H7 (cell line): ENCODE measurements at places on chromosomes 5 and 9. TPM values are rescaled to one million over a fixed set of nuclear protein-coding genes. Genes with fewer than 3 reads are reported as not detected.
A peak's percentile ranks its signal among the peaks of the same experiment; 100 is the strongest.

The LHFPL2 gene
- 28.7 and 33.1 TPM in 2 replicates for total RNA-seq

The NIPSNAP3A gene
- 19.0 and 20.4 TPM in 2 replicates for total RNA-seq

The PRR7 gene
- 11.4 and 12.1 TPM in 2 replicates for total RNA-seq

The PCSK1 gene
- total RNA-seq = 3.1 and 9.2 TPM in 2 replicates

The ZNF367 gene
- 10.0 and 12.3 TPM in 2 replicates for total RNA-seq

The IL3 gene
- not detected in 2 replicates for total RNA-seq

The BTF3 gene
- total RNA-seq = 347 and 420 TPM in 2 replicates

The HMCN2 gene
- 2.3 and 5.2 TPM in 2 replicates for total RNA-seq

The CCL21 gene
- not detected in 2 replicates for total RNA-seq

The PCA3 gene
- total RNA-seq = not detected in 2 replicates

The CCIN gene
- 0.17 TPM in 1 of 2 replicates, not detected in the other for total RNA-seq

The ADGRD2 gene
- not detected in 2 replicates for total RNA-seq

The TNFSF8 gene
- not detected in 2 replicates for total RNA-seq

The SLC6A3 gene
- 0.07 TPM in 2 replicates for total RNA-seq

GRCh38 chr5:20105915-20106314 is 117.9 kb upstream of the CDH18 start:
- no peak for DNase-seq

- DNase-seq = peak; percentile 87
Measured at GRCh38 chr5:141850244-141850768, 27.9 kb downstream of the PCDH1 start.

DNA sequence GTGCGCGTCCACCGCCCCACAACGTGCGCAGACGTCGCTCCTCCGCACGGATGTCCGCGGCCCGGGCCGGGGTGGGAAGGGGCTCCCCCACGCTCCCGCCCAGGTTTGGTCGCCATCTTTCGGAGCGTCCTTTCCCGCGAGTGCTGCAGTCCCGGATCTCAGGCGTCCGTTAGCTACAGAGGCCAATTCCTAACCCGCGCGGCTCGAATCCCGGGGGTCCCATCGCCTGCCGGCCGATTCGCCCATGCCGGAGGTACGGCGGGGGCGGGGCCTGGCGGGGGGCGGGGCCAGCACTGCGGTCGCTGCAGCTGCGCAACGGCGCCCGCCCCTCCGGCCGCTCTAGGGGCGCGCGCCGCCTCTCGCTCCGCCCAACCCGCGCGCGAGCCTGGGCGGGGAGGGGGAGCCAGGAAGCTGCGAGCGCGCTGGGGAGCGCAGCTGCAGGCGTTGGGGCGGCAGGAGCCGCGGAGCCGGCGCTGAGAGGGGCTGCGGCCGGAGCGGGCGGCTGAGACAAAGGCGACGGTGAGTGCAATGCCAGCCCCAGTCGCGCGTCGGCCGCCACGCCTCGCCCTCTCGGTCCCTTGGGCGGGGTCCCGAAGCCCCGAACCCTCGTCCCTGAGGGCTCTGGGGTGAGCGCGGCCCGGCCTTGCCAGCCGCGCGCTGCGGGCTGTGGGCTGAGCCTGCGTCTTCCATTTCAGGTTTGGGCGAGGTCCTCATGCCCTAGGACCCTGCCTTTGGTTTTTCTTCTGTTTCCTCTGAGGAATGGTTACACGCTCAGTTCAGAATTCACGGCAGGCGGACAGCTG is at the start of gene CDC42SE2:
CDC42SE2 (plus strand) TSS at position 406 of the 803 bp plus-strand sequence. CDS start 95,441 bp downstream, outside the sequence.
- peak; percentile 97 for DNase-seq

GRCh38 chr9:116087751-116088194 is 65.8 kb upstream of the PAPPA start:
- no peak for DNase-seq

DNA sequence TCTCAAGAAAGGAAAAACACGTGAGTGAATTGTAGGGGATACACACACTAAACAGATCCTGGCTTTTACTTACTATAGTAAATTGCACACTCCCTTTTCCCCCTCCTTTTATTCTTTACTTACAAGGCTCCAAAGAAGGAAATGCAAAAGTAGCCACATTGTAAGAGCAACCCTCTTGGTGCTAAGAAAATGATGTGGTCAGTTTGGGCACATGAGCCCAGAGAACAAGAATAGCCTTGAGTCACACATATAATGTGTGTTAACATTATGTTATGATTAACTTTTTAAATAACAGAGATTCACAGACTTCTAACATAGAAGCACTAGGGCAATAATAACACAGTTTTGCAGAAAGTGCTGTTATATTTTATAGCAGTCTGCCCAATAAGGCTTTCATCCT is 48.5 kb downstream of the PCSK5 start:
- DNase-seq = no peak

DNA sequence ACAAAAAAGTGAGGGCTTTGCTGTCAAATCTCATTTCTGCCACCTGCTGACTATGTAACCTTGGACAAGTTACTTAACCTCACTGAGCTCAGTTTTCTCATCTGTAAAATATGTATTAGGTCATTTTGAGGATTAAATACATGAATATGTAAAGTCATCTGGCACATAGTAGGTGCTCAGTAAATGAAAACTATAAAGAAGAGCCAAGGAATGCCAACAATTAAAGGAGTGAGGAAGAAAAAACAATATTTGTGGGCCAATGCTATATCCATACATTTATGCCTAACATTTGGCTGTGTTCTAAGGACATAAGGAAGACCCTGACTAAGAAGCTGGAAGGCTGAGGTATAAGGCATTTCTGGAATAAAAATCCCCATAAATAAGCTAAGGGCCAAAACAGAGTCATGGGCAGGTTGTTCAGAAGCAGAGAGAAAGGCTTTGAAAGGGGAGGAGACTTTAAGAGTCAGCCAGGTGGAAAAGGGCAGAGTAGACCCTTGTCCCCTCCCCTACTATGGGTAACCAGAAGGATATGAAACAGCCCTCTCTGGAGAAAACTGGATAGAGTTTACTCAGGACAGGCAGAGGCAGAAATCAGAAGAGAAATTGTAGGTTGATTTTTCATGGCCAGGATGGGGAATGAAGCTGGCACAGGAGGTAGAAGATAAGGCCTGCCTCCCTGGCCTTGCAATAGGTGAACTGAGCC is 47.6 kb upstream of the SIL1 start:
- no peak for DNase-seq

DNA sequence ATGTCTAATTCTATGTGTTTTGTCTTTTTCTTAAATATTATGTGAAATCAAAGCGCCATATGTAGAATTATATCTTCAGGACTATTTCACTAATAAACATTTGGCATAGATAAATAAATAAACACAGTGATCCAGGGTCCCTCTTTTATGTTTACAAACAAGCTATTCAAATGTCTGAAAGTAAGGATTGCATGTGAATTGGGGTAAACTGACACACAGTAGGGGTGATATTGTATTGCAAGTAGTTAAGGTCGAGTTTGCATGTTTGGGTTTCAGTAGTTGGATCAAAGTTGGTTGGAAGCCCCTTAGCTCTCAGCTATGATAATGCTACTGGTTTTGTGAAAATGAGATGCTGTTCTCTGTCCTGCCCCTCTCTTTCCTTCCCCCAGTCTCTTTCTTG is 11.4 kb downstream of the ISL1 start:
- no peak for DNase-seq

GRCh38 chr5:125478599-125478998 is 732.2 kb upstream of the ZNF608 start:
- no peak for DNase-seq

GRCh38 chr9:130265431-130266235 is at the start of gene HMCN2:
TSS of gene HMCN2 (plus strand) at chr9:130265760. CDS start at chr9:130265879, 119 bp downstream.
- DNase-seq = peak; percentile 91

GRCh38 chr5:177310332-177310731 is 1.4 kb downstream of the MXD3 start:
- no peak for DNase-seq

DNA sequence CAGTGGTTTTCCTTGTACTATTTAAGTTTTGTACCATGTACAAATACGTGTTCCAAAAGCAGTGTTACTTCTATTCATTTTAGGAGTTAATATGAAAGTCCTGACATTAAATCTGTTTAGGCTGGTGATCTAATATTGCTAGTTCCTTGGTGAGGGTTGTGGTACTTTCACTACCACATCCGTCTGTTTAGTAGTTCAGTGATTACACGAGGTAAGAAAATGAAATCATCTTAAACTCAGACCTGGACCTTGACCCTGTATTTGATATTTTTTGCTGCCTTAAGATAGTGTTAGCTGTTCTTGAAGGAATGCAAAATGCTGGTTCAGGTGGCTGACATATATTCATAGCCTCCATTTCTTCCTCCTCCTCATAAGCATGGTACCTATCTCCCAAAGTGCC is 50.3 kb downstream of the MTAP start:
- no peak for DNase-seq

GRCh38 chr5:109614301-109614700 is 75.4 kb upstream of the MAN2A1 start:
- no peak for DNase-seq

DNA sequence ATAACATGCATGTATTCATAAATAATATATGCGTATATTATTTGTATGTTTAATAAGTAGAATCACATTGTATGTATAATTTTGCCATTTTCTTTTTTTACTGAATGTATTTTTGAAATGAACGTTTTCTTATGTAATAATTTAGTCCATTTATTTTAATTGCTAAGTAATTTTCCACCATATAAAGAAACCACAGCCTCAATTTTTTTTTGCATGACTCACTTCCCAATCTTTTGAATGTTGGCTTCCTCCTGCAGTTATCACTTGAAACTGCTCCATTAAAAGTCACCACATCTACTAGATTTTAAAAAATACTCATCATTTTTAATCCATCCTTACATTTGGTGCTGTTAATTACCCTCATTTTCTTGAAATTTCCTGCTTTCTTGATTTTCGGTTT is 363.3 kb upstream of the MEF2C start:
- no peak for DNase-seq

DNA sequence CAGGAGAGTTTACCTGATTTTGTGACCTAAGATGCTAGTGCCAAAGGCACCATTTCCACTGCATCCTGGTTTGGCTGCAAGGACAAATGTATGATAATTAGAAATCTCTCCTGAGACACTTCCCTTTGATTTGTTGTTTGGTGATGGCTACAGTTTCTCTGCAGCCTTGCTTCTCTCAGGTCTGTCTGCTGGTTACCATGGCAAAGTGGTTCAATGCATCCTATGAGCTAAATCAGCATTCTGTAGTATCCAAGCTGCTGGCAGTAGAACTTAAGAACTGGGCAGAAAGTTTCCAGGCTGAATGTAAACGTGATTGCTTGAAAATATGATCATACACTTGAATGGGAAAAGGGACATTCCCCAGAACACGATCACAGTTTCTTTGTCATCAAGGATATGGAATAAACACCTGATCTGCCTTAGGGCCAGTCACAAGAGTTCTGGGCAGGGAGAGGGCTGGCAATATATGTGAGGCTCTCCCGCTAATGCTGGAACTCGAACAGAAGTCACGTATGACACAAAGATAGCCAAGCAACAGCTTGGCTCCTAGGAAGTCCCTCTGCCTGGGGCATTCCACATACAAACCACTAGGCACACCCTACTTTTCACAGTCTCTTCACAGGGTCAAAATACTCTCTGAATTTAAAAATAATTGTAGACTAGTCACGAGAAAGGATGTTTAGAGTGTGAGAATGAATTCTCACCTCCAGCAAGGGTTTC is 138.1 kb upstream of the GRAMD2B start:
- DNase-seq = peak; percentile 11

- DNase-seq = no peak
Measured at GRCh38 chr5:80153586-80154126, 102.2 kb downstream of the SERINC5 start.

DNA sequence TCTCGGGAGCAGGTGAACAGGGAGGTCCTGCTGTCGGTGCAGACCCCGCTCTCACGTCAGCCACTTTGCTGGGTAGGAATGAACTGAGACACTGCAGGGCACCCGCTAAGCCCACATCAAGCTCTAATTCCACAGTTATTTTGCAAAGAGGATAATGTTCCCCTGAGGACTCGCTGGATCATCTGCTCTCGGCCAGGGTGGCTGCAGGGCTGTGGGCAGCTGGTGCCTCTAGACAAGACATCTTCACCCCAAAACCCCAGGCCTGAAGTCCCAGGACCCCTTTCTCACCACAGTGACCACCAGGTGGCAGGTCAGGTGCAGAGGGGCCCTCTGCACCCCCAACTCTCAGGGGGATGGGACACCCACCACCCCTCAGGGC is 135.1 kb upstream of the PPP1R26 start:
- DNase-seq = peak; percentile 87

GRCh38 chr9:129109952-129110739 is 447 bp downstream of the CRAT start:
- DNase-seq = peak; percentile 86

DNA sequence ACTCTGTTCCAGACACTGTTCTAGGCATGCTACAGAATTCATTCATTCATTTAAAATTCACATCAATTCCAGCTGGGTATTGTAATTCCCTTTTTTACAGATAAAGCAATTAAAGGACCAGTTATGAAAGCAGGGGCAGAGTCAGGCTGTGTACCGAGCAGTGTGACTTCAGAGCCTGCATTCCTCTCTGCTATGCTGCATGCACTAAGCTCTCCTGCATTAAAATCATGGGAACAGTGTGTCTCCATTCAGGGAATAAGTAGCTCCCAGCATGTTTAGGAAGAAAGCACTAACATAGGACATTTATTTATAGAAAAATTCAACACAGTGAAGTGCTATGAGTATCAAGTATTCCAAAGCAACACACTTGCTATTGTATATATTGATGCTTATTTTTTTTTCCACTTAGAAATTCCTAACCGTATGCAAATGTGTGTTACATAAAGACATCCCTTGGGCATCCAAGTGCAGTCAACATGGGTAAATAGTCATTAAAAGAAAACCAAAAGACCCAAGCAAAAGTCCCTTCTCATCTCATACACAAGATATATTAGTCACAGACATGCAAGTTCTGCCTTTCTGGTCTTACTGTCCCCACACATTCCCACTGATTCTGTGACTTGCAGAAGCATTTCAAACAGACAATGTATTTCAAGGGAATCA is 173.7 kb downstream of the GABRB2 start:
- DNase-seq = no peak

DNA sequence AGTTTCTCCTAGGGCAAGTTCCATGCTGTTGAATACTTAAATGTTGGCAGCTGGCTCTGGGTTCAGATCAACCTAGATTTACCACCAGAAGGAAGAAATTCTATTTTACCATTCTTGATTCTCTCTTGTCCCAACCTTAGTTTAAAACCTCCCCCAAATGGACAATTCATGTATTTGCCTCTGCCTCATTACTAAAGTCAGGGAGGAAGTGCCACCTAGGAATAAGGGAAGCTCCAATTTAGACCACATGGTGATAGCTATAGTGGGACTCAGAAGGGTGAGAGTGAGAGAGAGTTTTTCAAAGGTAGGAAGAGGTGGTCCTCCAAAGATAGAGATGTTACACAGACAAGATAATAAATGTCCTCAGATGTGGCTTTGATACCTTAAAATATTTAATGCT is 53.4 kb upstream of the PAM start:
- no peak for DNase-seq

- peak; percentile 83 for DNase-seq
Measured at GRCh38 chr5:68216245-68217046, 890 bp downstream of the PIK3R1 start.

- DNase-seq = peak; percentile 6
Measured at GRCh38 chr9:4228606-4229005, 71.3 kb downstream of the GLIS3 start.

GRCh38 chr9:83536332-83536731 is 1.9 kb downstream of the FRMD3 start:
- DNase-seq = no peak
